ENCODE measurements at places on chromosomes 1 and 21. TPM values are rescaled to one million over a fixed set of nuclear protein-coding genes. Genes with fewer than 3 reads are reported as not detected.

DNA sequence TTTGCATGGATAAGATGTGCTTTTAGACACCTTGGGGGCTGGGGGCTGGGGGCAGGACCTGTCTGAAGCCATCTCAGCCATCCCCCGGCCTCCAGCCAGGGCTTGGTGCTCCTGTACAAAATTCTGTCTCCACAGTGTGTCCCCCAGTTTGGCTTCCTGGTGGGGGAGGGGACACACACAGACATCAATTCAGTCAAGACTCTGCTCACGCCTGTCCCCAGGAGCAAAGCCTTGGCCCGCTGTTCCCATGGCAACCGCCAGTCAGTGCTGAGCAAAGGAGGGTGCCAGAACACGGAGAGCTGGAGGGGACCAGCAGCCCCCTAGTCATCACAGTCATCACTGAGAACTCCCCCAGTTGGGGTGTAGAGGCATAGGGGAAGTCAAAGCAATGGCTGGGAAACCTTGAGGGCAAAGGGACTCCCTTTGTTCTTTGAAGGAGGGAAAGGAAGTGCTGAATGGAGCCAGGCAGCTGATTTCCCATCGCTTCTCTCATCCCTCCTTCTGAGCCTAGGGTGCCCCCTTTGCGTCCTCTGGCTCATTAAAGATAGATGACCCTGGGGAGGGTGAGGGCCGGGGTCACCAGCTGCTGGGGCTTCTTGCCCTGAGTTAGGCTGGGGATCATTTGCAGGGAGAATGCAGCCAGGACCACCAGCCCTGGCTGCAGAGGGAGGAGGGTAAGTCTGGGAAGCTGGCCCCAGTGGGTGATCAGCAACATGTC is 134.9 kb upstream of the IPO9 start:
- H3K4me3 ChIP-seq, result no peak overlapping the region
- no peak for DNase-seq
- H3K27ac ChIP-seq, result no peak overlapping the region
- peaks cover 25% of the 10 kb centered on the region for H3K4me1 ChIP-seq
- no peaks in the 10 kb centered on the region for H3K36me3 ChIP-seq
- no peaks in the 10 kb centered on the region for H3K27me3 ChIP-seq

DNA sequence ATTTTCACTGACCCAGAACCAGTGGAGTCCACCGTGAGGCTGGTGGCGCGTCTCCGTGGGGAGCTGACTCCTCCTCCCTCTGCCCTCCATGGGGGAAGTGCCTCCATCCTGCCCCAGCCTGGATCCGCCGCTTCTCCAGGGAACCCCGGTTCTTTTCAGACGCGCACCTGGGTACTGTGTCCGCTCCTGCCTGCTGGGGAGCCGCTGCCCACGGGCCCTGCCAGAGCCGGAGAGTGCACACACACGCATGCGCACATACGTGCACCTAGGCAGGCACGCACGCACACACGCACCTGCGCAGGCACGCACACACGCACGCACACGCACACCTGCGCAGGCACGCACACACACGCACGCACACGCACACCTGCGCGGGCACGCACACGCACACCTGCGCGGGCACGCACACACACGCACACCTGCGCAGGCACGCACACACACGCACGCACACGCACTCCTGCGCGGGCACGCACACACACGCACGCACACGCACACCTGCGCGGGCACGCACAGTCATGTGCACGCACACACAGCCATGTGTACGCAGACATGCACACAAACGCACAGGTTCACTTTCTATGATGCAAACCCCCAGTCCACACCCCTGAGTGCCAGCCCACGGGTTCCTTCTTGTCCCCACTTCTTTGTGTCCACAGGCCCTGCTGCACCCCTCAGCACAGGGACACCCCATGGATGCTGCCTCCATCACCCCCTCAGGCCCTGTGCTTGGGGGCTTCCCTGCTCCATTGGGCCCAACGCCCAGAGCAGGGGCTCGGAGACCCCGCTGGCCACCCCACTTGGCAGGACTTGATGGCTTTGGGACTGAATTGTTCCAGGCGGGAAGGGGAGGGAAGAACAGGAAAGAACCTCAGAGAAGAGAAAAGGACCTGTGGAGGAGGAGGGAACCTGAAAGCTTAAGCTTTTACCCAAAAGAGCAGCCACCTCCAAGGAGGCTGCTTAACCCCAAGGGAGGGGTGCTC is 42.7 kb downstream of the MORN1 start:
- no peak for DNase-seq
- no peak overlapping the region for H3K27ac ChIP-seq
- no peaks in the 10 kb centered on the region for H3K36me3 ChIP-seq
- no peaks in the 10 kb centered on the region for H3K4me1 ChIP-seq

- H3K4me3 ChIP-seq, result no peak overlapping the region
- no peak overlapping the region for H3K27ac ChIP-seq
- no peaks in the 10 kb centered on the region for H3K36me3 ChIP-seq
- no peak for DNase-seq
Measured at GRCh38 chr1:6177681-6178380, 2.3 kb downstream of the CHD5 start.

GRCh38 chr1:192545896-192546521 is 29.6 kb upstream of the RGS1 start:
- no peaks in the 10 kb centered on the region for H3K36me3 ChIP-seq
- H3K27me3 ChIP-seq, result no peaks in the 10 kb centered on the region
- peaks cover 4% of the 10 kb centered on the region for H3K4me1 ChIP-seq
- no peak overlapping the region for H3K27ac ChIP-seq

DNA sequence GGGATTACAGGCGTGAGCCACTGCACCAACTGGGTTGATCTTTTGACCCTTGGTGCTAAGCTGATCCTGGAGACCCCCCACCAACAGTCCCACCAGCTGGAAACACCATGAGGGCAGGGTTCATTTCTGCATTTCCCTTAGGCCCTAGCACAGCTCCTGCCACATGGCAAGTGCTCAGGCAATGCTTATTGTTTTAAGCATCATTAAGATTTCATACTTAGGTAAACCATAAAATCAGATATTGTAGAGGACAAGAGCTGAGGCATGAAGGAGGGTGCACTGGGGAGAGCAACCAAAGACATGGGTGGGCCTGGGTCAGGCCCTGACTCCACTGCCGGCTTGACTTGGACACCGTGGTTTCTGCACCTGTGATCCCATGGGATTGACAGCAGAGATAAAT is 17.7 kb downstream of the CHIT1 start:
- no peaks in the 10 kb centered on the region for H3K4me1 ChIP-seq
- no peak overlapping the region for H3K4me3 ChIP-seq
- H3K27me3 ChIP-seq, result no peaks in the 10 kb centered on the region
- H3K27ac ChIP-seq, result no peak overlapping the region
- no peak for DNase-seq

LRRC38 gene
- total RNA-seq, result not detected

Data from cardiac muscle cell (in vitro differentiated cells and primary cell).